Activated CD4-positive, alpha-beta T cell treated with anti-CD3 and anti-CD28 coated beads for 36 hours (primary cell): ENCODE measurements at places on chromosomes 12 and 14.

- no peak for DNase-seq
Observed at GRCh38 chr12:112214064-112214463, 88.7 kb downstream of the TRAFD1 start.

- peak; percentile 35 for DNase-seq
Observed at GRCh38 chr14:95609398-95609990, 74.6 kb downstream of the GLRX5 start.

GRCh38 chr14:86892152-86892956 lies 1100.6 kb downstream of the GALC start:
- DNase-seq: no peak

- DNase-seq: no peak
Observed at GRCh38 chr14:75851574-75851866, 130.3 kb downstream of the TGFB3 start.

DNA sequence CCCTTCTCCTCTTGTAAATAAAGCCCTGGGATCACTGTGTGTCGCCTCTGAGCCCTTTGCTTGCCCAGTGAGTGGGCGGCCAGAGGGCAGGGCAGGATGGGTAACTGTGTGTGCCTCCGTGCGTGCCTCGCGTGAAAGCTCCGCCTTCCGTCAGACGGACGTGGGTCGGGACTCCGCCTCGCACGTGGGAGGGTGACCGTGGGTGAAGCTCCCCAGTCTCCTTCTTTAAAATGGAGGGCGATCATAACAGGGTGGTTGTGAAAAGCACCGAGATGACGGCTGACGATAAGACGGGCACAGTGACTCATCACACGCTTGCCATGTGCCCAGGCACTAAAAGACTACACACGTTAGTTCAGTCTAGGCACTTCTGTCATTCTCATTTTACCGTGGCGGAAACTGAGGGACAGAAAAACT lies 9.2 kb downstream of the PHB2 start:
- peak; percentile 95 for DNase-seq

GRCh38 chr14:65070471-65070976 lies 31.8 kb downstream of the MAX start:
- DNase-seq: no peak

GRCh38 chr14:89618330-89618708 lies 201.3 kb upstream of the FOXN3 start:
- no peak for DNase-seq

GRCh38 chr14:74571441-74571841 lies 40.6 kb downstream of the LTBP2 start:
- DNase-seq: no peak

GRCh38 chr14:41404126-41404525 lies 202.6 kb upstream of the LRFN5 start:
- DNase-seq: no peak

- DNase-seq: no peak
Observed at GRCh38 chr14:42028607-42029006, 421.9 kb downstream of the LRFN5 start.

- DNase-seq: peak; percentile 48
Observed at GRCh38 chr14:105197211-105197641, 16.1 kb upstream of the NUDT14 start.

DNA sequence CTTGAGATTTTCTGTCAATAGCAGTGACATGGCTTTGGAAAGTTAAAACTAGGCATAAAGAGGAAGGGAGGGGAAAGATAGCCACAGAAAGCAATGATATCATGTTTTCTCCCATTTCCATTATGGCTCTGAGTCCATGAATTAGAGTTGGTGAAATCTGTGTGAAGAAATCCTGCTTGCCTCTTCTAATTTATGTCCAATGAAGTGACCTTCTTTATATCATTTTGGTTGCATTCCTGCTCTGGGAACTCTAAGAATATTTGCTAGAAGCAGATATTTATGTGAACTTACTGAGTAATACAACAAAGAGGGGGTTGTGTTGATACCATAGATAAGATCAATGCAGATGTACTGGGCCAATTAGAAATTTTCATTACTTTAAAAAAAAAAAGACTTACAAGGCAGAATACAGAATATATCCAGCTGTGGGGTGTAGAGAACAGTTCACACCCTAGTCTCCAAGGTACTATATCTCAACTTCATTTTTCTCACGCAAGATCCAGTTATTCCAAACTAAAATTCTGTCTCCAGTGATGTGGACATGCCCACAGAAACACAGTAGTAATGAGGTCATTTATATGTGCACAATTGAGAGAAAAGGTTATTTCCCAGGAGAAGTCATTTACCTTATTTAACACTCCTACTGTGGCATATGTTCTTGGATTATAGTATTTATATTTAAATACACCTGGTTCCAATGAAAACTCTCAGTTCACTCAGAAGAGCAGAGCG lies 51.5 kb upstream of the KCNJ8 start:
- DNase-seq: no peak

GRCh38 chr12:99618657-99619056 lies 28.9 kb upstream of the GARIN6 start:
- no peak for DNase-seq

DNA sequence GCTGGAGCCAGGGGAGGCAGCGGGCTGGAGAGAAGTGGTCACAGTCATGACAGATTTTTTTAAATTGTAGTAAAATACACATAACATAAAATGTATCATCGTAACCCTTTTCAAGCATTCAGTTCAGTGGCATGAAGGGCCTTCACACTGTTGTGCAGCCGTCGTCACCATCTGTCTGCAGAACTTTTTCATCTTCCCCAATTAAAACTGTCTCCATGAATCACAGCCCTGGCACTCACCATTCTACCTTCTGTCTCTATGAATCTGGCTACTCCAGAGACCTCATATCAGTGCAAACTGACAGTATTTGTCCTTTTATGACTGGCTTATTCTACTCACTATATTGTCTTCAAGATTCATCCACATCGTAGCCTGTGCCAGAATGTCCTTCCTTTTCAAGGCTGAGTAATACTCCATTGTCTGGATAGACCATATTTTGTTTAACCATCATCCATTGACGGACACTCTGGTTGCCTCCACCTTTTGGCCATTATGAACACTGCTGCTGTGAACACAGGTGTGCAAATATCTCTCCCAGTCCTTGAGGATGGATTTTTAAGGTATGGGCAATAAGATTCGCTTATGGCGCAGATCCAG lies 91.5 kb upstream of the NCOR2 start:
- no peak for DNase-seq

DNA sequence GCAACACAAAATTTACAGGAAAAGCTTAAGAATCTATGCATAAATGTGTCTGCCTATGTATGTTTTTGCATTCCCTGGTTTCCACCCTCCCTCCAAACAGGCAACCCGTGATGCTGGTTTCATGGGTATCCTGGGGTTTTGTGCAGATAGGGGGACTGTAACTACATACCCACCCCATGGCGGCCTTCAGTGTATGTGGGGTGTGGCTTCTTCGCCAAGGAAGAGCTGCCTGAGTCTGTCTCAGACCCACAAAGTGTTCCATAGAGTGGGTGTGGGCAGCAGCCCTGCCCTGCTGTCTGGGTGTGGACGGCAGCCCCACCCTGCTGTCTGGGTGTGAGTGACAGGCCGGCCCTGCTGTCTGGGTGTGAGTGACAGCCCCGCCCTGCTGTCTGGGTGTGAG lies 174.8 kb downstream of the ADGRD1 start:
- no peak for DNase-seq

- DNase-seq: peak; percentile 39
Observed at GRCh38 chr12:120367233-120367923, 1.6 kb downstream of the MSI1 start.

GRCh38 chr12:115785548-115785947 lies 491.9 kb downstream of the MED13L start:
- DNase-seq: no peak

DNA sequence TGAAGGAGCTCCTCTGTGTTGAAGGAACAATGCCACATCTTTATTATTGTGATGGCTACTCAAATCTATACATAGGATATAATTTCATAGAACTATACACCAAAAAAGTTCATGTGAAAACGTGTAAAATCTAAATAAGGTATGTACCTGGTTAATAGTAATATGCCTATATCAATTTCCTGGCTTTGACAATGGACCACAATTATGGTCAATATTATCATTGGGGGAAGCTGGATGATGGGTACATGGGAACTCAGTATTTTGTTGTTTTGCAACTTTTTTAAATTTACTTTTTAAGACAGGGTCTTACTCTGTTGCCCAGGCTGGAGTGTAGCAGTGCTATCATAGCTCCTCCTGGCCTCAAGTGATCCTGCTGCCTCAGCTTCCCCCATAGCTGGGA lies 270.7 kb downstream of the TMEM132C start:
- DNase-seq: no peak

DNA sequence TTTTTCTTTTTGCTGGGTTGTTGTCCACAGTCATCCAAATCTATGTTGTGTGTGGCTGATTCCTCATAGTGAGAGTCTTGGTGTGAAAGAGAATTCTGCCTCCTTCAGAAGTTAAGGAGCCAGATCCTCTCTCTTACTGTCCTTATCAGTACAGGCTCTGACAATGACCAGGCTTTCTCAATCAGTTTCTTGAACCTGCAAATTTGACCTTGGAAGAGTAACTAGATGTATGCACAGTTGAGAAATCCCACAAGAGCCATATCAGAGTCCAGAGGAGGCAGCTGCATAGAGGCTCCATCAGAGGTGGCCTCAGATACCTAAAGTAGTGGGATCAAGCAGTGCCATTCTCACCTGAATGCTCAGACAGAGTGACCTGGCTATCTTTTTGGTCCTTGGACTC lies 5.5 kb upstream of the GALC start:
- no peak for DNase-seq

- DNase-seq: no peak
Observed at GRCh38 chr14:54116972-54117371, 160.3 kb upstream of the BMP4 start.

DNA sequence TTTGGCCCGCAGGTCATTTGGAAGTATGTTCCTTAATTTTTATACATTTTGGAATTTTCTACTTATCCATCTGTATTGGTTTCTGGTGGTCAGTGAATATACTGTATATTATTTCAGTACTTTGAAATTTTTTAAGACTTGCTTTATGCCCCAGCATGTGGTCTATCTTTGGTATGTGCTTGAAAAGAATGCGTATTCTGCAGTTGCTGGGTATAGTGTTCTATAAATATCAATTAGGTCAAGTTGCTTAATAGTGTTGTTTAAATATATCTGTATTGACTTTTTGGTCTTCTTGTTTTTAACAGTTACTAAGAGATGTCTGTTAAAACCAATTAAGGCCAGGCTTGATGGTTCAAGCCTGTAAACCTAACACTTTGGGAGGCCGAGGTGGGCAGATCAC lies 21.7 kb upstream of the SIX1 start:
- DNase-seq: no peak

- no peak for DNase-seq
Observed at GRCh38 chr12:110262442-110263388, 18.3 kb upstream of the ATP2A2 start.

- DNase-seq: no peak
Observed at GRCh38 chr14:86971292-86971691, 1021.7 kb downstream of the GALC start.

DNA sequence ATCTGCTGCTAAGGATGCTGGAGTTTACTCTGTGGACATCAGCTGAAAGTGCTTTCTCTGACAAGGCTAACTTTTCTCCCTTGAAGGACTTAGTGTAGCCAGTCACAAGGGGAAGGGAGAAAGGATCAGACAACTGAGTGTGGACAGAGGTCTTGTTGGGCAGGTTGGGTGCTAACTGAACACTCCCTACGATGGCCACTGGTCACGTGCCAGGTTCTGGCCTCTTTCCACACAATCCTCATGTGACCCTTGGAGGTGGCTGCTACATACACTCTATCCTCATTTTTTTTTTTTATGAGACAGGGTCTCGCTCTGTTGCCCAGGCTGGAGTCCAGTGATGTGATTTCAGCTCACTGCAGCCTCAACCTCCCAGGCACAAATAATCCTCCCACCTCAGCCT lies 39.7 kb downstream of the FOXN4 start:
- DNase-seq: no peak

GRCh38 chr14:91983588-91983987 lies 36.1 kb upstream of the FBLN5 start:
- DNase-seq: no peak

DNA sequence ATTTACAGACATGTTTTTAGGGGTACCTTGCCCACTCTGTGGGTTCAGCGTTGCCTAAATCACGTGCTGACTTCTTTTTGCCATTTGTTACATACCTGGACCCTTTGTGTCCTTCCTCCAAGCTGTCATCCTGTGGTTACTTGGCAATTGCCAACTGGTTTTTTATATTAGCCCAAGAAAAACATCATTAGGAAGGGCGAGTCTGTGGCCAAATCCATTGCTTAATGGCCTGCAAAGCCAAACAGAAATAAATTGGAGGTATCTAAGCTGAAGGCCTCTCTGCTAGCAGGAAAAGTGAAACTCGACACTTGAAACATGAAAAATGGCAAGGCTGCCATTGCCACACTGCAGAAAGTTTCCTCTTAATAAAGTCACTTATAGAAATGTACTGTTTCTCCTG lies 190.4 kb downstream of the NUAK1 start:
- DNase-seq: no peak

DNA sequence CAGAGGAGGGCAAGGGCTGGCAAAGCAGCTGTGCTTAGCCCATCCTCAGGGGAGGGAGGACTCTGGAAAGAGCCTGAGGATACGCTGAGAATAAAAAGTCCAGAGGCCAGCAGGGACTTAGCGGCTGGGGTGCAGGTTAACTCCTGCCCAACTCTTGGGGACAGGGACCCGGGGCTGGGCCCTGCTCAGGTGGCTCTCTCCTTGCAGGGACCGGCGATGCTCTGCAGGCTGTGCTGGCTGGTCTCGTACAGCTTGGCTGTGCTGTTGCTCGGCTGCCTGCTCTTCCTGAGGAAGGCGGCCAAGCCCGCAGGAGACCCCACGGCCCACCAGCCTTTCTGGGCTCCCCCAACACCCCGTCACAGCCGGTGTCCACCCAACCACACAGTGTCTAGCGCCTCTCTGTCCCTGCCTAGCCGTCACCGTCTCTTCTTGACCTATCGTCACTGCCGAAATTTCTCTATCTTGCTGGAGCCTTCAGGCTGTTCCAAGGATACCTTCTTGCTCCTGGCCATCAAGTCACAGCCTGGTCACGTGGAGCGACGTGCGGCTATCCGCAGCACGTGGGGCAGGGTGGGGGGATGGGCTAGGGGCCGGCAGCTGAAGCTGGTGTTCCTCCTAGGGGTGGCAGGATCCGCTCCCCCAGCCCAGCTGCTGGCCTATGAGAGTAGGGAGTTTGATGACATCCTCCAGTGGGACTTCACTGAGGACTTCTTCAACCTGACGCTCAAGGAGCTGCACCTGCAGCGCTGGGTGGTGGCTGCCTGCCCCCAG lies 2.8 kb downstream of the B3GNT4 start:
- no peak for DNase-seq

DNA sequence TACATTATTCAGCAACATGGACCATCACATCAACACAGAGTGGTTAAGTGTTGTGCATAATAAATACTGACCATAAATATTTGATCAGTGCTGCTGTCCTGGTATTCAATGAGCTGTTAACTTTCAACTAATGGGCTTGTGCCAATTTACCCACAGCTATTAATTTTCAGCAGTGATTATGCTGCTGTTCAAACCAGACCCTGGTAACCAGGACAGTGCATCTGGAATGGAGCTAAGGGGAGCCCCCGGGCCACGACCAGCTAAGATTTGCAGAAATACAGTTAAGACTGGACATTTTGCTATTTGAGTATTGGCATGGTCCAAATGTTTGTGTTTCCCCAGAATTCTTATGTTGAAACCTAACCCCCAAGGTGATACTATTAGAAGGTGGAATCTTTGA lies 180.4 kb upstream of the GZMB start:
- DNase-seq: no peak

GRCh38 chr12:31663576-31663975 lies 4.1 kb downstream of the ETFBKMT start:
- no peak for DNase-seq
